ENCODE measurements at places on chromosomes 16 and 17.

GRCh38 chr17:32819035-32819434 lies 57.9 kb downstream of the MYO1D start:
- DNase-seq = no peak

DNA sequence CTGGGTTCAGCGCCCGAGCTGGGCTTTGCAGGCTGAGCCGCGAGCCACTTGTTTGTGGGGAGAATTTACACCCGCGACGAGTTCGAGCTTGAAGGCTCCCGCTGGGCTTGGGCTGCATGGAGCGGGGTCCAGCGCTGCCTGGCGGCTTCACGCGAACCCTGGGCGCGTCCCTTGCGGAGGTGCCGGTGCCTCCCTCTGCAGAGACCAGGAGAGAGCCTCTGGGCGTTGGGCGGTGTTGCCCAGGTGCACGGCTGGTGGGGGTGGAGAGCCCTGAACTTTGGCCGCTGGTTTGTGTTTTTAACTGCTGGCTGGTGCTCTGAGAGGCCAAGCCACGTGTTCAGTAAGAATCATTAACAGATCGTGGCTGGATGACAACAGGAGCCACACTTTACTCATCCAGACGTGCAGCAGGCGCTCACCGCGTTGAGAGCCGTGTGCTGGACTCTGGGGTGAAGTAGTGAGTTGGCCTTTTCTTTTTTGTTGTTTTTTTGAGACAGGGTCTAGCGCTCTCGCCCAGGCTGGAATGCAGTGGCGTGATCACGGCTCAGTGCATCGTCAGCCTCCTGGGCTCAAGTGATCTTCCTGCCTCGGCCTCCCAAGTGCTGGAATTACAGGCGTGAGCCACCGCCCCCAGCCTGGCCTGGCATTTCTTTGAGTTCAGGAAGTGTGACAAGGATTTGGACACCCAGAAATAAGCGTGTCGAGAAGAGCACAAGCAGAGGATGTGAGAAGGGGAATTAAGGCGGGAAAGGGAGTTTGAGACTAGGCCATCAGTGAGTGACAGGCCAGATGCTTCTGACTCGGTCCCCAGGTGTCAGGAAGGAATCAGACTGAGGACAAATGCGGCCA lies 827 bp downstream of the CDK10 start:
- DNase-seq = peak; percentile 69

GRCh38 chr17:44334727-44335126 lies 10.1 kb upstream of the SLC25A39 start:
- DNase-seq = no peak

DNA sequence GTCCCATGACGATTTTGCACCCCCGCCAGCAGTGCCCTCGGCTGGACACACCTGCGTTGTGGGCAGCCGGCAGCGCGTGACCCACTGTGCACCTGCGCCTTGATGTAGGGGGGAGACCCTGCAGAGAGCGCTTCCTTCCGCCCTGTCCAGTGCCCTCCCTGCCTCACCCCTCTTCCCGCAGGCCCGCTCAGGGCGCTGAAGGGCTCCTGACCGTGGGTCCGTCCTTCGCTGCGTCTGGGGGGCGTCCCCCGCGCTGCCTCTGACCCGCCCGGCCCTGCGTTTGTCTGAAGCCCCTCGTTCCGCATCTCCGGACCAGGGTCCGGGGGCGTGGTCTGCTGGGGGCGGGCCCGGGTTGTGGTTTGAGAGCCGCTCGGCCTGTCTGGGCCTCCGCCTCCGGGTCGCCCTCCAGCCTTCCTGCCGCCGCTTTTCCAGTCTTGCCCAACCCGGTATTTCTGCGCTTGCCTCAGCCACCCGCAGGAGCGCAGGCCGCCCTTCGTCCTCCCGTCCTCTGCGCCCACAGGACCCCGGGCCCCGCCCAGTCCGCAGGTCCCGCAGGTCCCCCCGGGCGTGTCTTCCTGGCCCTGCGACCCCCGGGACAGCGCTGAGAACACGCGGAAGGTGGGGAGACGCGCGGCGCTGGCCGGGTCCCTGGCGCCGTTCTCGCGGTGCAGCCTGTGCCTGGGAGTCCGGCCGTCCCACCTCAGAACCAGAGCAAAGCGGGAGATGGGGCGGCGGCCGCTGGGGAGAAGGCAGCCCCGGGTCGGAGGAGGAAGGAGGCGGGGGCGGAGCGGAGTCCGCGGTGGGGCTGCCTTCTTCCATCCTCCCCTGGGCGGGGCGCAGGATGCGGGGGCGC lies 4.0 kb upstream of the IL17C start:
- peak; percentile 80 for DNase-seq

GRCh38 chr17:82317394-82318168 lies at the start of gene CD7:
Gene CD7, minus strand, starts transcription at chr17:82317608. Its CDS starts 113 bp downstream, at chr17:82317495.
- no peak for DNase-seq

- no peak for DNase-seq
These were observed 76.9 kb upstream of the CREBBP start for GRCh38 chr16:3957344-3957980.
